ENCODE measurements at places on chromosomes 11 and 22.
A peak's percentile ranks its signal among the peaks of the same experiment; 100 is the strongest.

GRCh38 chr11:12001186-12001585, 7.2 kb downstream of the DKK3 start:
- no peak for DNase-seq

DNA sequence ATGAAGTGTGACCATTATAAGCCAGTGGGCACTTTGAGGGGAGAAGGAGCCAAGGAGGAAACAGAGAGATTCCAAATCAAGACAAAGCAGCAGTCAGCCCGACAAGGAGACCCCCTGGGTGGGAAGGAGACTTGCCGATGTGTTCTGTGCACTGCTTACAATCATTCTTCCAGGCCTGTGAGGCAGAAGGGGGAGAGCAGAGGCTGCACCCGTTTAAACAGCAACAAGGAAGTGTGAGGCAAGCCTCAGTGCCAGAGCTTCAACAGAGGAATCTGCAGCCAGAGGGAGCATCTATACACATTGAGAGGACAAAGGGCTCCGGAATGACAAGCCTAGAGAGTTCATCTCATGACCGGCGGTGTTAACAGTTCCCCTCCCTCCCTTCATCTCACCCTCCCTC, 121.1 kb downstream of the NXPE2 start:
- DNase-seq, result no peak

GRCh38 chr22:38133331-38133730, 22.8 kb upstream of the BAIAP2L2 start:
- DNase-seq, result no peak

DNA sequence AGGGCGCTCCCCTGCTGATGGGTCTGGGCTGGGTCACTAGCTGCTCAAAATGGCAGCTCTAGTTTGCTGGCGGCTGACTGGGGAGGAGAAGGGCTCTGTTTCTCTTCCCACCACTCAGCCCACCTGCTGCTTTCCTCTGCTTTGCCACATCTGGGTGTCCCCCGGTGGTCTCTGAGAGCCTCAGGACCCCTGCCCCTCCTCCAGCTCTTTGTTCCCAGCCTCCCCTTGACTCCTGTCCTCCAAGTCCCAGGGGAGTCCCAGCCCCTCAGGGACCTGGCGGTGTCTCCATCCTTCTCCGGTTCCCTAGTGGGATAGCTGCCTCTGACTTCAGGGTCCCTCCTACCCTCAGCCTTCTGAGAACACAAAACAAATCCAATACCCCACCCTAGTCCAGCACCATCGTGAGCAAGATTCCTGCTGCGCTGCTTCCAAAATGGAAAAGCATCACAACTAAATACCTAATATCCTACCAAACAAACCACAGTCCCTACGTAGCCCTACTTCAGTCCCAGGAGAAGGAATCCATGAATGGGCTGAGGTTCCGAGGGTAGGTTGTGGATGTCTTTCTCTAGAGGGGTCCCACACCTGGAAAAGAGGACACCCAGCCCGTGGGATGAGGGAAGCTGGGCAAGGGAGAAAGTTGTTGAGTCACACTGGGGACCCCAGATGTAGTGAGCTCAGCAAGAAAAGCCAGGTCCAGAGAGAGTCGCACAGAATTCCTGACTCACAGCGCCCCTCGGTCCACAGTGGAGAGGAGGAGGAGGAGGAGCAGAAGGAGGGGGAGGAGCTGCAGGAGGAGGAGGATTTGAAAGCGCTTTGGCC, 45.0 kb upstream of the NNMT start:
- DNase-seq, result no peak

DNA sequence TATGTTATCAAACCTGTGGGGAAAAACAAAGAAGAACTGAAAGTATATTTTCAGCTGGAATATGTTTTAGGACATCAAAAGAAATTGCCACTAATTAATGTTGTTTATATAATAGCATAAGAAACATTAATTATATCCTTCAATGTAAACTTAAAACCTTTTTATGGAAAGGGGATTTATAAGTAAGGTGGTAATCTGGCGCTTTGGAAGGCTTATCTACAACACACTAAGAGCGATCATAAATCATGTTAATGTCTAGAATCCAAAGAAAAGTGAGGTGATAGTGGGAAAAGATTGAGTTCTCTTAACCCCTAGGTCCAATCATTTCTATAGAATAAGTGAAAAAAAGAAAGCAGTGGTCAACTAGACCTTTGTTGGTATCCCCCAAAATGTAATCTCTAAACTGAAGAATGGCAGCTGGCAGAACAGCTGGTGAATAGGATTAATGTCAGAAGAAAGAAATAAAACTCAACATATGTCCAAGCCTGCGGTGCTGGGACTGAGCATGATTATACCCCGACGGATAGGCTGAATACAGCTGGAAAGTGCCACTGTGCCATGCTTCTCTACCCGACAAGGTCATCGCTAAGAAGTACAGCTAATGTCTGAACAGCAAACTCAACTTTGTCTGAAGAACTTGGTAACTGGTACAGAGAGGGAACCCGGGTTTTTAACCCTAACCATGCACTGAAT, 64.0 kb downstream of the SOX6 start:
- no peak for DNase-seq

GRCh38 chr11:67654225-67654624, 3.7 kb upstream of the ACY3 start:
- no peak for DNase-seq

- DNase-seq, result no peak
Observed at GRCh38 chr11:76839311-76839710, 21.4 kb upstream of the ACER3 start.

- peak; percentile 58 for DNase-seq
Observed at GRCh38 chr11:119056421-119056999, 495 bp downstream of the HYOU1 start.

GRCh38 chr11:134464981-134465730, 53.1 kb upstream of the B3GAT1 start:
- DNase-seq, result no peak
